Activated CD4-positive, alpha-beta T cell treated with anti-CD3 and anti-CD28 coated beads, Interleukin-2, amount 10 ng/mL, durations not matched to agents 7 days and 5 days (primary cell): ENCODE measurements at places on chromosomes 5 and 9. TPM values are rescaled to one million over a fixed set of nuclear protein-coding genes. Genes with fewer than 3 reads are reported as not detected.

The SLC6A3 gene
- 0.08 TPM for total RNA-seq

GRCh38 chr9:108708448-108708847 lies 147.3 kb downstream of the ACTL7B start:
- no peak for DNase-seq
- H3K27me3 ChIP-seq: no peaks in the 10 kb centered on the region
- H3K36me3 ChIP-seq: no peaks in the 10 kb centered on the region
- no peak overlapping the region for H3K4me3 ChIP-seq

GRCh38 chr5:120624021-120624563 lies 160.0 kb downstream of the PRR16 start:
- H3K36me3 ChIP-seq: no peaks in the 10 kb centered on the region
- no peaks in the 10 kb centered on the region for H3K4me1 ChIP-seq
- H3K4me3 ChIP-seq: no peak overlapping the region

The CCNI2 gene
- total RNA-seq: 6.2 TPM

- no peak overlapping the region for H3K27ac ChIP-seq
- no peak overlapping the region for H3K4me3 ChIP-seq
- no peak for DNase-seq
- no peaks in the 10 kb centered on the region for H3K4me1 ChIP-seq
- H3K27me3 ChIP-seq: no peaks in the 10 kb centered on the region
- H3K36me3 ChIP-seq: no peaks in the 10 kb centered on the region
These were observed 1539.0 kb upstream of the NUDT12 start for GRCh38 chr5:105101577-105101976.

- H3K4me3 ChIP-seq: no peak overlapping the region
- no peak overlapping the region for H3K27ac ChIP-seq
- H3K4me1 ChIP-seq: no peaks in the 10 kb centered on the region
- peaks cover 7% of the 10 kb centered on the region for H3K27me3 ChIP-seq
- H3K36me3 ChIP-seq: no peaks in the 10 kb centered on the region
These were observed 430.2 kb downstream of the DMAC1 start for GRCh38 chr9:7369384-7369821.

The ZNF366 gene
- total RNA-seq: not detected

DNA sequence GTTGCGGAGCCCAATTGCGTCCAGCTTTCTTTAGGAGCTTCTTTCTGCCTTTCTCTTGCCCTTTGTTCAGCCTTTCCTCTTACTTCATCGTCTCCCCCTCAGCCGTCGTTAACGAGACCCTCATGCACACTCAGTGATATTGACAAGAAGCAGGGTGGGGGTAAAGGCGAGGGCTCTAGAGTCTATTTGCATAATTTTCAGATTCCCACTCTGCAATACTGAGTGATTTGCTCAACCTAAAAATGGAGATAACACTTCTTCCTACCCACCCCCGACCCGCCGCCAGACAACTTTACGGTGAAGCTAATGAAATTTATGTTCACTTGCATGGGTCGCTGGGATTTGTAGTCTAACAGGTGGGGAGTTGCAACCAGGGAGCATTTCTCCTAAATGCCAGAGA lies 1.3 kb upstream of the TBC1D2 start:
- no peaks in the 10 kb centered on the region for H3K27me3 ChIP-seq
- H3K4me3 ChIP-seq: peak overlapping the region; percentile 90
- H3K4me1 ChIP-seq: peaks cover 35% of the 10 kb centered on the region
- H3K36me3 ChIP-seq: no peaks in the 10 kb centered on the region
- DNase-seq: peak; percentile 57

The CATSPER3 gene
- 1.2 TPM for total RNA-seq

GRCh38 chr5:107982703-107983425 lies 312.1 kb upstream of the EFNA5 start:
- peaks cover 27% of the 10 kb centered on the region for H3K4me1 ChIP-seq
- H3K27me3 ChIP-seq: no peaks in the 10 kb centered on the region
- DNase-seq: no peak
- H3K27ac ChIP-seq: no peak overlapping the region
- H3K36me3 ChIP-seq: no peaks in the 10 kb centered on the region

- no peak overlapping the region for H3K27ac ChIP-seq
- DNase-seq: no peak
- no peaks in the 10 kb centered on the region for H3K4me1 ChIP-seq
- H3K4me3 ChIP-seq: no peak overlapping the region
- H3K36me3 ChIP-seq: no peaks in the 10 kb centered on the region
- no peaks in the 10 kb centered on the region for H3K27me3 ChIP-seq
These were observed 387.9 kb upstream of the DAP start for GRCh38 chr5:11148810-11149539.

The RNF183 gene
- total RNA-seq: not detected

The CSF1R gene
- total RNA-seq: 0.08 TPM

The GABRA1 gene
- not detected for total RNA-seq

The CCDC180 gene
- 4.6 TPM for total RNA-seq

DNA sequence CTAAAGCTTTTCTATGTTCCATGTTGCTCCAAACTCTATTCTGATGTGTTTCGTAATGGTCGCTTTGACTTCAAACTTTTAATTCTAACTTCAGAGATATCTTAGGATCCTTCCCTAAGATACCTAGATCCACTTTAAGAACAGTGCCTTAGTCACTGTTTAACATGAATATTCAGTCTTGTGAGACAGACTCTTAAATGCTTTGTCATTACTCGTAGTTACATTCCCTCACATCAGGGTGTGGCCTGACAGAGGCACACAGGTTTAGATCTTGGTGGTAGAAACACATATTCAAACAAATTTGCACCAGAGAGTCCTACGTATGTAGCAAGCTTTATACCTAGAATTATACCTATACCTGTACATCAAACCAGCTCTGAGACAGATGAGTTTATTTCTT lies 687.0 kb upstream of the C9orf72 start:
- no peaks in the 10 kb centered on the region for H3K36me3 ChIP-seq
- H3K4me3 ChIP-seq: no peak overlapping the region
- no peak for DNase-seq
- H3K27ac ChIP-seq: no peak overlapping the region
- no peaks in the 10 kb centered on the region for H3K27me3 ChIP-seq

The POU5F2 gene
- total RNA-seq: 1.1 TPM

DNA sequence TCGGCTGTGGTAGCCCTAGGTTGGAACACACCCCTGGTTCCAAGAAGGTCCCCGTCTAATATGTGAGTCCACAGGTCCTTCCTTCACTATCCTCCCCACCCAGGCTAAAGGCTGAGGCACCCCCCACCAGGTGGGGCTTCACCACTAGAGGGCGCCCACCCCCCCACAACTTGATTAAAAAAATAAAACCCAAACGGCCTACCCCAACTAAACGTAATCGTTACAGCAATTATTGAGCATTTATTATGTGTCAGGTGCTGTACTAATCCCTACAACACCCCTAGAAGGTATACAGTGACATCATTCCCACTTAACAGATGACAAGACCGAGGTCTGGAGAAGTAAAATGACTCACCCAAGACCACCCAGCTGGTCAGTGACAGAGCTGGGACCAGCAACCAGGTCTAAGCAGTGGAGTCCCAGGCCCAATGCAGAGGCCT lies 65.0 kb downstream of the FGF18 start:
- peaks cover 5% of the 10 kb centered on the region for H3K4me1 ChIP-seq
- H3K36me3 ChIP-seq: no peaks in the 10 kb centered on the region
- no peak overlapping the region for H3K4me3 ChIP-seq
- H3K27me3 ChIP-seq: no peaks in the 10 kb centered on the region
- no peak overlapping the region for H3K27ac ChIP-seq
- DNase-seq: peak; percentile 46

- H3K27ac ChIP-seq: no peak overlapping the region
- no peaks in the 10 kb centered on the region for H3K36me3 ChIP-seq
- DNase-seq: no peak
- H3K4me1 ChIP-seq: no peaks in the 10 kb centered on the region
- H3K4me3 ChIP-seq: no peak overlapping the region
These were observed 17.1 kb downstream of the CTNNA1 start for GRCh38 chr5:138770291-138770690.

- no peak for DNase-seq
These were observed 68.2 kb upstream of the HRH2 start for GRCh38 chr5:175589714-175590113.

GRCh38 chr5:3896098-3896497 lies 300.5 kb downstream of the IRX1 start:
- no peak overlapping the region for H3K4me3 ChIP-seq
- no peaks in the 10 kb centered on the region for H3K36me3 ChIP-seq
- DNase-seq: no peak
- H3K27me3 ChIP-seq: no peaks in the 10 kb centered on the region

- no peaks in the 10 kb centered on the region for H3K27me3 ChIP-seq
- no peaks in the 10 kb centered on the region for H3K36me3 ChIP-seq
- H3K4me1 ChIP-seq: no peaks in the 10 kb centered on the region
- DNase-seq: no peak
- H3K27ac ChIP-seq: no peak overlapping the region
These were observed 127.9 kb downstream of the ELAVL2 start for GRCh38 chr9:23698161-23698560.

GRCh38 chr9:11946531-11946930 lies 746.7 kb upstream of the TYRP1 start:
- no peak for DNase-seq
- H3K4me3 ChIP-seq: no peak overlapping the region
- H3K27ac ChIP-seq: no peak overlapping the region
- H3K4me1 ChIP-seq: no peaks in the 10 kb centered on the region
- H3K27me3 ChIP-seq: no peaks in the 10 kb centered on the region
- no peaks in the 10 kb centered on the region for H3K36me3 ChIP-seq

The APBA1 gene
- 1.6 TPM for total RNA-seq
